ENCODE measurements at places on chromosomes 16 and 17.

GRCh38 chr16:58652741-58653140, 23.1 kb upstream of the CNOT1 start:
- DNase-seq = no peak

GRCh38 chr17:57289130-57289529, 32.8 kb downstream of the MSI2 start:
- DNase-seq = no peak

DNA sequence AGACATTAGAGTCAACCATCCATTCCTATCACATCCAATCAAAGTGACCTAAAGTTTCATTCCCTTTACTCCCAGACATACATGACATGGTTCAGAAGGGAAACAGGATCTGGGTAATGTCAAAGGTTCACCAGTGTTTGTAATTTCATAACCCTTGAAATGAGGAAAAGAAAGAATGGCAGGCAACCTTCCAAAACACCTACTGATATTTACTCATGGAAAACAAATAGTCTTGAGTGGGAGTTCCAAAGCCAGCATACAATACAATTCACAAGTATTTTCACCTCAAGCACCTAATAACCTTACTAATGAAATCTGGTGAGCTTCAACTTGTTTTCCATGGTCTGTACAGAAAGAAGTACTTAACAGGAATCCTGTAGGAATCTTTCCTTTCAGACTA, 72.5 kb upstream of the AXIN2 start:
- DNase-seq = no peak

- DNase-seq = no peak
Observed at GRCh38 chr16:15461376-15461775, 27.0 kb downstream of the BMERB1 start.

DNA sequence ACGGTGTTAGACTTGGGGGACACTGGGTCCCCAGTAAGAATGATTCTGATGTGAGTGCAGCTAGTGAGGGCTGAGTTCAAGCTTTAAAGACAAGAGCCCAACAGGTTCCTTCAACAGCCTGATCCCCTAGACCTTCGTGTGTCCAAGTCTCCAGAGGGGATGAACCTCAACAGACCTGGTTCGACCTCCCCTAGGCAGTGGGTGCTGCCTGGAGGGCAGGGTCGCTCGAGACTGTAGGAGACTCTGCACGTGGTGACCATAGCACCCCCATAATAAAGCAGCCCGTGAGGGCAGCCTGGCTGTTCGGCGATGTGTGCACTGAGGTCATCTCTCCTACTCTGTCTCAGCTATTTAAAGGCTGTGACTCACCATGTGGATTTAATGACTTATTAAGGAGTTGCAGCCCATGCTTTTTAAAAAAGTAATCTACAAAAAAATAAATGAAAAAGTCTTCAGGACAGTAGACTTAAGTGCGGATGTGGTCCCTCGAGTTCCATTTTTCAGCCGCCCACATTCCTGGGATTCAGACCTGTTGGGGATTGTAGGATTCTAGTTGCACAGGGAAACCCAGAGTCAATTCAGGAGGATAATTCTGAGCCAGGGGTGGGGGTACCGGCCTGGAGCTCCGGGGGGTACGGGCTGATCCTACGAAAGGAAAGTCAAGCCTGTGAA, 23.4 kb upstream of the METRNL start:
- DNase-seq = no peak

- peak; percentile 39 for DNase-seq
Observed at GRCh38 chr16:89325861-89326471, 108.5 kb downstream of the ZNF778 start.

- no peak for DNase-seq
Observed at GRCh38 chr17:74565126-74565525, 2.2 kb downstream of the CD300H start.

DNA sequence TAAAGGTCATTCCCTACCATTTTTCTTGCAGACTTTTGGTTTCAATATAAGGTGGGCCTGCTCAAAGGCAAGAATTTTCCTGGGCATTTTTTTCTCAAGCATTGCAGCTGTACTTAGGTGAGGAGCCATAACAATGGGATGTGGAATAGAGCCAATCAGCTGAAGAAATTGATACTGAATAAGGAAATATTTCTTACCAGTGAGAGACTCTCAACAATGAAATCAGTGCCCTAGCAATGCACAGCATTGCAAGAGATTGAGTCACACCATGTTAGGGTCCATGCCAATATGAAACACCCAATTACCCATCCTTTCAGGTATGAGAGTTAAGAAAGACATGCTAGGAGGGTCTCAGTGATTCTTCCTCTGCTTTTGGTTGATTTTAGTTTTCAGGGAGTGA, 237.6 kb downstream of the SOX9 start:
- DNase-seq = no peak

DNA sequence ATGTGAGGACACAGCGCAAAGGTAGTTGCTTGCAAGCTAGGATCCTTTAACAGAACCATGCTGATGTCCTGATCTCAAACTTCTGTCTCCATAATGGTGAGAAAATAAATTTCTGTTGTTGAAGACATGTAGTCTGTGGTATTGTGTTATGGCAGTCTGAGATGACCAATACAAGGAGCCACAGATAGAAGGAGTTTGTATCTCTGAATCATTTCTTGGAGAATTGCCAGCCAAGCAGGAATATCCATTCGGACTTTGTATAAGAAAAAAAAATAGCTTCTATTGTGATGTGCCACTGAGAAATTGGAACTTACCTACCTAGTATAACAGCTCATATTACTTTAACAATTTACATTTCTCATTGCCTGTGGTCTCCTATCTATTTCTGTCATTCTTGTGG, 447.6 kb upstream of the CA10 start:
- no peak for DNase-seq

- DNase-seq = no peak
Observed at GRCh38 chr16:48881272-48881671, 271.3 kb upstream of the N4BP1 start.

DNA sequence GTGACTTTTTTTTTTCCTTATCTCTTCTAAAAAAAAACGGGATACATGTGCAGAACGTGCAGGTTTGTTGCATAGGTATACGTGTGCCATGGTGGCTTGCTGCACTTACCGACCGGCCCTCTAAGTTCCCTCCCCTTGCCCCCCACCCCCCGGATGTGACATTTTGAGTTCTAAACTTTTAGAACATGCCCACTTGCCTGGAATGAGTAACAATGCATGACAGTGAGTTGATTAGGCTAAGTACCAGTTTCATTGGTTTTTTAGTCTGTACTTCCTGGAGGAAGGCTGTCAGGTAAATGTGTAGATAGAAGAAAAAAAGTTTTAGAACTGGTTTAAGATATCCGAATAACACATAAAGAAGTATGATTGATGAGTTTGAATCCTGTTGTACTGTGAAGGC, 4.0 kb downstream of the BPTF start:
- DNase-seq = no peak

DNA sequence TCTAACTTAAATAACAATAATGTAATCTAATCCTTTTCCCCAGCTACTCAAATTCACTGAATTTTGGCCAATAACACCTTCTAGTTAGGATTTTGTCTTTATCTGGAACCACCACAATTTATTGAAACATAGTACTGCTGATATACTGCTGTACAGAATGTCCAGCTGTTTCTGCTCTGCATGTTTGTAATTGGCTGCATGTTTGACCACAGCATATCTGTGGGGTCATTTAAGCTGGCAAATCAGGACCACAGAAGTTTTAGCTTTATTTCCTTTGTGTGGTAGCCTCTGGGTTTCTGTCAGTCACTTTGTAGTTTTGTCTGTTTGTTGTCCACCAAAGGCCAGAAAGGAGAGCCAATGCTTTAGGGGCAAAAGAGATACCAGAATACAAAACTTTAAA, 22.2 kb upstream of the RAB11FIP4 start:
- DNase-seq = no peak

DNA sequence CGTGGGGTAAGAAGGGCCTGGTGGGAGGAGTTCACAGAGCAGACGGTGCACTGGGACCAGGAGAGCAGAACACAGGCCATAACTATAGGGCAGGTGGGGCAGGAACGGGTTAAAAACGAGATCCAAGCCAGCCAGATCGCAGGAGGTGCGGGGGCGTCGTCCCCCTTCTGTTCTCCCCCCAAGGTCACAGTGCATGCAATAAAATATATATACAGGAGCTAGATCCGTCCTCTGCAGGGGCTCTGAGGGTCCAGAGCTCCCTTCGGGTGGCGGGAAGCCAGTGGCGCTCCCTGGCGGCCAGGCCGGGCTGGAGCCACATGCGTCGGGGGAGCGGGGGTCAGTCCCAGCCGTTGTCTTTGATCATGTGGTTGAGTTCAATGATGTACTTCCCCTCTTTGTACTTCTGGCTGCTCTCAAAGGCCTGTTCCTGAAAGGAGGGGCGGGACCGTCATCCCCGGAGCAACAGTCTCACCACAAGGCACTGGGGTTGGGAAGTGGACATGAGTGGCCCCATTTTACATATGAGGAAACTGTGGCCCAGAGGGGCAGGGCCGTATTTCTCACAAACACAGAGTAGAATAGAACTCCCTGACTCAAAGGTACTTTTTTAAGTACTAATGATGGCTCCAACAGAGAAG, 768 bp upstream of the TBX6 start:
- peak; percentile 93 for DNase-seq

Data from NAMALWA (cell line).